ENCODE measurements at places on chromosomes 2 and 18.

GRCh38 chr18:35430721-35431373 lies 53.7 kb upstream of the ZNF396 start:
- no peak for DNase-seq

DNA sequence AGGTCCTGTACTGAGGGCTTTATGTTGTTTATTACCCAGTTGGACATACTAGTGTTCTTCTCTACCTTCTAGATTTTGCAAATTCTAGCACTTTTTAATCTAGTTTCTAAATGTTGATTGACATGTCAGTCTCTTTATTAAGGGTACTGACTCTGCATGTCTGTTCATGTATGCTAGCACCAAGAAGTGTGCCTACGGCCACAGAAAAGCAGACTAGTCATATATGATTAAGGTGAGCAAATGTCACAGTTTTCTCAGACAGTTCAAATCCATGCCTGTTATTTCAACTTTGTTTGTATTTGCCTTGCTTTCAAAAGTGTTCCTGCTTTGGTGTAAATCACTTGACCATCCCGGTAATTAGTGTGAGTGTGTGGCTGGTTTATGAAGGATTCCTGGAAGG lies 145.0 kb upstream of the DSEL start:
- DNase-seq = no peak

DNA sequence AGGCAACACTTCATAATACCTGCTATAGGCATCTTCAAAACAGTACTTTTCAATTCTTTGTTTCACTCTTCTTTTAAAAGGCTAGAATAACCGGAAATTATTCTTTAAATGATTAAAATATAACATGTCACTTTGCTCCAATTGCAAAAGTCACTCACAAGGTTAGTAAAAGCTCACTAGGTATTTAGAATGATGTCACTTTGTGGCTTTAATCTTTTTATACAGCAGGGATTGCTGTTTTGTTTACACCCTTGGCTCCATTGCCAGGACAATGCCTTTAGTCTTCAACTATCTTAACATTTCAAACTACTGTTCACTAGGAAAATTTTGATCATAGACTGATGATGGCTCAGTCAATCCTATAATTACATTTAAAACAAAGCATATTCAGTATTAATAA lies 157.1 kb downstream of the BAZ2B start:
- no peak for DNase-seq

DNA sequence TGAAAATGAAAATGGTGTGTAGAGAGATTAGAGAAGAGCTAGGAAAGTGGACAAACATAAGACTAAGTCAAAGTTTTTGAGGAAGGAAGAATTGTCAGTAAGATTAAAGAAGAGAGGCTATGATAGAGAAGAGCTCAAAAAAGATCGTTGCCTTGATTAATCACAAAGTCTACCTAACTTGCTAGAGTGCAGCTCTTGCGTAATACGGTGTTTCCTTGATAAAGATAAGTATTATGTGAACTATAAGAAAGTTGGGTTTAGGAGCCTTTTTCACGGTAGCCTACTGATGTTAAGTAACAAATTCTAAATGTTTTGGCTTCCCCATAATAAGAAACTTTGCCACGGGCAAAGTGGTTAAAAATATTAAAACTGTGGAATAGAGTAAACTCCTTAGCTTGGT lies 226.4 kb upstream of the NRXN1 start:
- DNase-seq = no peak

DNA sequence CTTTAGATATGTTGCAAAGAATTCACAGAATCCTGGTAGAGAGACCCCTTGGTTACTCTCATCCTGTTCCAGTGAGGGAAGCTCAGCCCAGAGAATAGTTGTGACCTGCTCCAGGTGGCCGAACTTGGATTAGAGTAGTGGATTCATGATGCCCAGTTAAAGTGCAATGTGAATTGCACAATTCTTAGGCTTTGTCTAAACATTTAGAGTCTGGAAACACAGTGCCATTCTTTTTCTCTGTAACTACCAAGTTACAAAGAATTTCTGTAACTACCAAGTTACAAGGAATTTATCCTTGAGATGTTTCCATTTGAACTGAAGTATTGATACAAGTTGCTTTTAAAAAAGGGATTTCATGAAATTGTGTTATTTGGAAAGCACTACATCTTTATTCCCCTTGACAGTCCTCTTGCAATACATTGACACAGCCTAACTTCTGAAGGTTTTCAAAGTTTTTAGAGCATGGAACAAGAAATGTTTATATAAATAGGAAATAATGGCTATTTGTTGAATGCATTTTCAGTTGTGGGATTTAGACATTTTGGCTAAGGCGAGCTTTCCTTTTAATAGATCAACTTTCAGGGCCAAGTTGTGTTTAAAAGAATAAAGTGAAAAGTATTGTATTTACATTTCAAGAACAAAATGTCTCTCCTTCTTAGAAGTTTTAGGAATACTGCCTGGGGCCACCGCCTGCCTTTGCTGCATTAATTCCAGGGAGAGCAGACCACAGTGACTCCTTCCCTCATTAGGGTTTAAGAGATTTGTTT lies 315.0 kb downstream of the LPIN1 start:
- no peak for DNase-seq

DNA sequence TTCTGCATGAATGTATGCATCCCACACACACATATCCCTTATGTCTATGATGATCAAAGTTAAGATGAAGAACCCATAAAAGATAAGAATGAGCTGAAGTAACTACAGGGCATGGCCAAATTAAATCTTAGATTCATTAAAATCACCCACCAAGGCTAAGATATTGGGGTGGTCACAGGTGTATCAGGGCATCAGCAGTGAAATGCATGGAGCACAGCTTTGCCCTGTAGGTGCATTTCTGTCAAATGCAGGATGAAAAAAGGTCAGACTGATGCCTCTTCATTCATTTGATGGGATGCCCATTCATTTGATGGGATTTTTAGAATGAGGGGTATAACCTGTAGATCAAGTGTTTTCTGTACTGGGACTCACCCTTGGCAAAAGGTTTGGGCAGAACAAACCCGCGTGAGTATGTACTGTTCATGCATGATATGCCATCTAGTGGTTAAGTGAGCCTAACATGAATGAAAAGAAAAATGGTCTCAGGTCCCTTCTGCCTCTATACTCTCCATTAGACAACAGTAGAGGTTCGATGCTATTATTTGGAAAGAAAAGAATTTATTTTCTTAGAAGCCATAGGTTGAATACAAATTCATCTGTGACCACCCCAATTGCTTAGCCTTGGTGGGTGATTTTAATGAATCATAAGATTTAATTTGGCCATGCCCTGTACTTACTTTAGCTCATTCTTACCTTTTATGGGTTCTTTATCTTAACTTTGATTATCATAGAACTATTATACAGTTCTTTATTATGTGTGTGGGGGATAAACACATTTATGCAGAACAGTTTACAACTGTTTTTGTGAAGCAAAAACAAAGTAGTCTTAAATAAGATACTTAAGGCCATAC lies 43.2 kb upstream of the NOSTRIN start:
- no peak for DNase-seq

GRCh38 chr2:56263876-56264275 lies 80.1 kb downstream of the CCDC85A start:
- DNase-seq = no peak

- no peak for DNase-seq
Observed at GRCh38 chr18:75915941-75916623, 488.6 kb upstream of the SMIM21 start.

DNA sequence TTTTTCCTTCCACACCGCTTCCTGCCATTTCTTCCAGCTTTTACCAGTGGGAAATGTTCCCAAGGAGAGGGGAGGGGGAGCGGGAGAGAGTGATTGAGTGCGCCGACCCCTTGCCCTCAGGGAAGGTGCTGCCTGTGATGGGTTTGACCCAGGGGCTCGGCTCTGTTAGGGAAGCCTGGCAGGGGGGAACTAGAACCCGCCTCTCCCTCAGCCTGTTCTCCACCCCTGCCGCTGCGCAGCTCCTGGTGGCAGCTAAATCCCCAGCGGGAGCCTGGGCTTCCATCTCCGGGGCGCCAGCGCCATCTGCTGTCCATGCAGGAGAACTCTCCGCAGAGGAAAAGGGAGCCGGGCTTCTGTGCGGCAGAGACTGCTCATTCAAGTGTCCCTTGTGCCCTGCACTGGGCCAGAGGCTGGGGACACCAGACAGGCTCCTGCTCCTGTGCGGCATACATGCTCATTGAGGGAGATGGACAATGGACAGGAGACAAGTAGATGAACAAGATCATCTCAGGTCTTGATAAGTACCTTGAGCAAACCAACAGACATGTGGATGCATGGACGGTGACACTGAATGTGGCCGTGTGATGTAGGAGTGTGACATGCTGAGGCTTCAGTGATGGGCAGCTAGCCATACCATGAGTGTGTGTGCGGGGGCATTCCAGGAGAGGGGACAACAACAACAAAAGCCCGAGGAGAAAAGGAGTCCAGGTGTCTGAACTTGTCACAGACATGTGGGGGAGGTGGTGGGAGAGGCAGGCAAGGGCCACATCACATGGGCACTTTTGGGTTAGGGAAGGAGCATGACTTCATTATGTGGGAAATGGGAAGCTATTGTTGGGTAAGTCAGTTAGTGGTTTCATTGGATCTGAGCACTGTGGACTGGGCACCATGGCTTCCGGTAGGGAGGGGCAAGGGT lies 13.3 kb downstream of the CHPF start:
- DNase-seq = peak; percentile 74

DNA sequence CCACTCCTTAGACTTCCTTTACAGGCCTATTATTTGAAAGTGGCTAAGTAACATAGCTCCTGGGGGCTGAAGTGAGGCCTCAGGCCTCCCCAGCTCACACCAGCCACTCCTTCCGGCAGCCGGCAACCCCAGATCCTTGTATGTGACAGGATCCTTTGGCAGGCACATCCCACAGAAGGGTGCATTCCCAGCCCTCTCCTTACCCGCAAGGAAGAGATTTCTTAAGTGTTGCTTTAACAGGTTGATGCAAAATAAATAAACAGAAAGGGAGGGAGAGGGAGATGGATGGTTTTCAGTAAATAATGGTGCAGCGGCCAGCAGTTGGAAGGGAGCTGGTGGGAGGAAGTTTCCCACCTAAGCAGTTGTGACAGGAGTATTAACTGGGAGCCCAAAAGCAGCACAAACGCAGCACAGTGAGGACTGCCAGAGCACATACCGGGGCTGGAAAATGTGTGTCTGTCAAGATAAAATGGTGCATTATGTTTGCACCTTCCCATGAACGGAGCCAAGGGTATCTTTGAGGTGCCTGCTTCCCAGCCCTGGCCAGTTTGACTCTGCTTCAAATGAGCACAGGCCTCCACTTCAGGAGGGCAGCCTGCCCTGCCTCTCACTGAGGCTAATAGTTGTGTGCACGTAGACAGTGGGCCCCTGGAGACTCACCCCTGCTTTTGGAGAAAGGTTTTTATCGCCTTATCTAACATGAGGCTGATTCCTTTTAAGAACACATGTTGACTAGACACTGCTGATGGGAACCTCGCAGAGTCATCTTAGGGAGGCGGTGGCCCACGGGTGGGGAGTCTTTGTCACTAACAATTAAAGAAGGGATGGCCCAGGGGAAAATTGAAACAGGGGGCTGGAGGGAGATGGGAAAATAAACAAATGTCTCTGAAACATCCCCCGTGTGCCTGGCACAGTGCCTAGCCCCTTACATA lies 32.8 kb downstream of the NRP2 start:
- no peak for DNase-seq
